Epithelial cell of proximal tubule (primary cell): ENCODE measurements at places on chromosomes 2 and 18. TPM values are rescaled to one million over a fixed set of nuclear protein-coding genes. Genes with fewer than 3 reads are reported as not detected.

DNA sequence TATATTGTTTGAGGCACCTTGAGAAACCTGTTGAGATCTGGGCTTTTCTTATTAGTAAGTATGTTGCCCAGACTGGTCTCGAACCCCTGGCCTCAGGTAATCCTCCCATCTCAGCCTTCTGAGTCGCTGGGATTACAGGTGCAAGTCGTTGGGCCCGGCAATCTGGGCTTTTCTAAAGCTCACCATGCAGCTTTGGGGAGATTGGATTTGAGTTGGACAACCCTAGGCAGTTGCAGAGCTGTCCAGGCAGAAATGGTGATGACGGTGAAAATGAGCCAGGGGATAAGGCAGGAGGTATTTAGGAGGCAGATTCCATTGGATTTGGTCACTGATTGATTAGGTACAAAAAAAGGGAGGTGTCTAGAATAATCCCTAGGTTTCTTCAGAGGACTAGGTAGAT is 16.2 kb downstream of the NEDD4L start:
- no peak for DNase-seq

DNA sequence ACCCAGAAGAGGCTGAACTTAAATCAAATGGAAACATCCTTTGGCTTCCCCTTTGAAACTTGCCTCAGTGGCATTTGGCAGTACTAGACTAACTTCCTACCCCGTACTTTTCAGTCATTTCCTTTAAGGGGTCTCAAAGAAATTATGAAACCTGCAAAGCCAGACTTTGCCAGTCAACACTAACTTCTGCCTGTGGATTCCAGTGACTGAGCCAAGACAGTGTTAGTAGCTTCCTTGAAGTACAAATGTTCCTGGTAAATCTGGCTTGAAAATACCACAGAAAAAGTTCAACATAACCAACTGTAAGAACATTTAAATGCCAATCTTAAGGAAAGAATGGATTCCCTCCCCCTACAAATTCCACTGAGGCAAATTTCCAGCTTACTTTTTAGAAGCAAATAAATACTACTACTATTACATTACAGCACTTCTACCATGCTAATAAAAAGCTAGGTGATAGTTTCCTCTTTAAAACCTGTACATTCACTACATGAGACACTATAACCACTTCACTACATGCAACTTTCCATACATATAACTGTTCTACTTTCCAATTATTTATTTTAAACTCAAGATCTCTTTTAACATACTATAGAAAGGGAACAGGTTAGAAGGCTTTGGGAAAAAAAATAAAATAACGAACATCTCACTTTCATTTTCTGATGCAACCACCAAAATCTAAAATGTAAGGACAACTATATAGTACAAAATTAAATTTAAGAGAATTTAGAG is 2.4 kb downstream of the PELI1 start:
- no peak for DNase-seq

DNA sequence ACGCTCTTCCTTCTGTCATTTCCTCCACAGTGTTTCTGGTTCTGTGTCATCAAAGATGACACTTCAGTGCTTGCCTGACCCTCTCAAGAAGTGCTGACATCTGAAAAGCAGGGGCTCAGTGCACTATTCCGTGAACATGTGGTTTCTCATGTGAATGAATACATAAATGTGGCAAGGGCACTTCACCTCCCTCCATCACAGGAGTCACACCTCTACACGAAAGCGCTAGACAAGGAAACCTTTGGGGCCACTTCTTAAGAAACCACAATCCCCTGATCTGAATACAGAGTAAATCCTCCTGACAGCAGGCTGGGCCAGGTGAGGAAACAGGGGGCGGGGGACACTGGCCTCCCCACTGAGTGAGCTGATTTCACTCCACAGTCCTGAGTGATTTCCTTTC is 145.8 kb upstream of the ACAA2 start:
- DNase-seq: no peak

NT5DC4 gene
- not detected in 2 replicates for total RNA-seq

DNA sequence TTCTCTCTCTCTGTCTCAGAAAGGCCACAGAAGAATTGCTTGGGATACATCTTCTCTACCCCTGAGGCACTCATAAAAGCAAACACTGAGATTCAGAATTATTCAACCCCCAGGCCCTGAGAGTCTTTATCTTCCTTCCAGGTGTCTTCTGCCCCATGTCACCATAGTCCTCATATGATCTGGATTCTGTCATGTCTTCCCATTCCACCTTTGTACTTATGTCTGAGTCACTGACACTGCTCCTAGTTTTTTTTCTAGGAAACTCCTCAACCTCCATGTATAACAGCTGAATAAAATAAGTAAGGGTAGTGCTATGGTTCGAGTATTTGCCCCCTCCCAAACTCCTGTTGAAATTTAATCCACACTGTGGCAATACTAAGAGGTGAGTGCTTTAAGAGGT is 11.6 kb downstream of the HIBCH start:
- no peak for DNase-seq

GRCh38 chr2:168416555-168416954 is 39.5 kb upstream of the CERS6 start:
- DNase-seq: no peak

RAD51AP2 gene
- total RNA-seq: not detected in 2 replicates

CUL3 gene
- total RNA-seq: 33.5 and 38.0 TPM in 2 replicates

CXCR4 gene
- total RNA-seq: 0.17 and 0.36 TPM in 2 replicates

CFAP53 gene
- total RNA-seq: 0.22 and 0.69 TPM in 2 replicates

ARHGAP15 gene
- total RNA-seq: not detected in 2 replicates

DNA sequence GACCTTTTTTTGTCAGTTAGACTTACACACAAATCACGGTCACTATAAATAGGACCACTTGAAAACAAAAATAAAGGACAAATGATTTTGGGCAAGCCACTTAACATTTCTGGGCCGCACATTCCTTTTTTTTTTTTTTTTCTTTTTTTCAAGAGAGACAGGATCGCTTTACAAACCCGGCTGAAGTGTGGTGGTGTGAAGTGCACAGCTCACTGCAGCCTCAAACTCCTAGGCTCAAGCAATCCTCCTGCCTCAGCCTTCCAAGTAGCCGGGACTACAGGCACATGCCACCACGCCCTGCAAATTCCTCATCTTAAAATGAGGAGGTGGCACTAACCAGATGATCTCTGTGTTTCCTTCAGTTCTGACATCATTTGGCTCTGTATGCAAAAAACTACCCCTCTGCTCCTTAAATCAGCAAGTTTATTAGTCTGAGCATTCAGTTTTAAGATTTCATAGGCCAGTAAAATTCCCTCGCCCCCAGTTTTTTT is 28.3 kb upstream of the MRO start:
- no peak for DNase-seq

DNA sequence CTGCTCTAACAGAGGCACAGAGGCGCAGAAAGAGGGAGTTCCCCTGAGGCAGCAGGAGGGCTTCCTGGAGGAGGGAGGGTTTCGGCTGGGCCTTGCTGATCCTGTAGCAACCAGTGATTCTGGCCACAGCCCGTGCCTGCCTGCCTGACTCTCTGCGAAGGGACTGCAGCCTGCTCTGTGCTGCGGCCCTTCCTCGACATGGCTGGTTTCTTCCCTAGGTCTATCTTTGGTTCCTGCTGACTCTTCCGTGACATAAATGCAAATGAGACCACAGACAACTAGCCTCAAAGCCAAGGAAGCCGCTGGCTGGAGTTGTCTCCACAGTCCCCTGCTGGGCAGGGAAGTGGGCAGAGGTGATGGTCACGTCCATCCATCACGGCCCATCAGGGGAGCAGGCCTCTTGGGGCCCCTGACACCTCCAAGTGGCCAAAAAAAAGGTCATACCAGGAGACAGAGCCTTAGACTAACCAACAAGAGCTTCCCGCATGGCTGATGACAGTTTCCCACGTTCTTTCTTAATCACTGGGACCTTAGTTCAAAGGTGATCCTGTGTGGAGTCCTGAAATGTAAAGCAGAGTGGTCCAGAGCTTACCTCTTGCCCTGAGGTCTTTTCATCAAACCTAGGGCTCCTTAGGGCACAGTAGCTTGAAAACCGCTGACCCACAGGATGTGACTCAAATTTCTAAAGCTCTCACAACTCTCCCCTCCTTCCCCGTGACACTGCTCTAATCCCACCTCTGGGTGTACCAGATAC is 55.3 kb downstream of the HS1BP3 start:
- no peak for DNase-seq

GRCh38 chr2:229118927-229119326 is 152.2 kb downstream of the PID1 start:
- no peak for DNase-seq

DNA sequence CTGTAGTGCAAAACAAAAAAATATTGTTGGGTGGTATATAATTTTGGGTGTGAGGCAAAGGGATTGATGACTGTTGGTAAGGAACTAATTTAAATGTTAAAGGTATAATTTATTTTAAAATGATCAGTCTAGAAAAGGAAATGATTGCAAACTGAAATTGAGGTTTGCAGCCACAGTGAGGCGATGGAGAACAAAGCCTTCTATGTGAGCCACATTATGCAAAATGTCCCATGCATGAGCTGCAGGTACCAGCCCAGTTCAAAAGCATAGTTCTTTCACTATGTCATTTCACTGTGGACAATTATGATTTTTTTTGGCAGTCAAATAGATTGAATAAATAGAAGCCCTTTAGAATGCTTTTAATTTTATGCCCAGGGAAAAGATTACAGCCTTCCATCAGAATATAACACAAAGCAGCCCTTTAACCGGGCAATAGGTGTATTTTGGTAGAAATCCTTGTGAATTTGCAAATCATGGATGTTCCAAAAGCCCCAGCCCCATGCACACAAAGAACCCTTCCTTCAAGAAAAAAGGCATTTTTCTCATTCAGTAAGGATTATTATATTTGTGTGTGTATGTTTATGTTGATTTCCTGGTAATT is 1.7 kb downstream of the MAP2 start:
- no peak for DNase-seq

DNA sequence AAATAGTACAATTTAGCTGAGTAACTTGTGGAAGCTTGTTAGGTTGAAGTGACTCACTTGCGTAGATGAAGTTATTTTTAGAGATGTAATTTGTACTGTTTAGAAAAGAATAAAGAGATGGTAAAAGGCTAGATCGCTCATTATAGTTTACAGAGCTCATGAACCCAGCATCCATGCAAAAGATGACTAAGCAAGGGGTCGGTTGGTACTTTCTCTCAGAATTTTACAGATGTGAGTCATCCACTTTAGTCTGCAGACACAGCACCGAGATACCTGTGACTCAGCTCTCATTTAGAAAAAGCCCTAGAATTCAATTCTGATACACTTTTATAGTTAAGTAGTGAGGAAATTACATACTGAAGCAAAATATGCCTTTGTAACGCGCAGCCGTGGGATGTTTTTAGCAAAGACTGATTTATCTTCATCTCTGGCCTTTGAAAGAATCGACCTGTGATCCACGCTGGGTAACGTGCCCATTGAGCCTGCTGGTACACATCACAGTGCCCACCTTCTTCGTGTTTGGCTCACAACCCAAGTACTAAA is 116.5 kb upstream of the FOSL2 start:
- peak; percentile 97 for DNase-seq

- DNase-seq: no peak
Observed at GRCh38 chr18:35511833-35512232, 14.1 kb upstream of the INO80C start.

PLB1 gene
- total RNA-seq: 1.2 and 2.1 TPM in 2 replicates

C2orf80 gene
- total RNA-seq: not detected in 2 replicates

DNA sequence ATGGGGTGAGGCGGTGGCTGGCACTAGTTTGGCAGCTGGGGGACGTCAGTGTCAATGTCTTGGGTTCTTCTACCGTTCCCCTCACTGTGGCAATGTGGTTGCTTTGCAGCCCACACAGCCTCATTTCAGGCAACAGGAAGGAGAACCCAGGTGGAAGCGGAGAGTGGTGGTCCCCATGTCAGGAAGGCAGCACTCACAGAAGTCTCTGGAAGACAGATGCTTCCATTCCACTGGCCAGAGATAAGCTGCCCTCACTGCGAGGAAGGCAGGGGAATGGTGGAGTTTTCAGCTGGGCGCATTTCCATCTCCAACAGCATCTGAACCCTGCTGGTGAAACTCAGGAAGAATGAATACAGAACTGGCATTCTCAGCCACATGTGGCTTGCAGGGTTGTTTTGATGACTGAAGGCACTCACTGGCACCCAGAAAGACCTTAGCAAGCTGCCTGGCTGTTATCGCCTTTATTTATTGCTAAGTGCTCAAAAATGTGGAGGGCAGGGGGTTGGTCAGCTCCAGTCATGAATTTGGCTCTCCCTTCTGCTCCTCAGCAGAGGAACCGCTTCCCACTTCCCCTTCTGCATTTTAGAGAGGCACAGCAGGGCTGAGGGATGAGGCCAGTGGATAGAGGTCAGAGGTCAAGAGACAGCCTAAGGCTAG is 19.4 kb downstream of the KCNIP3 start:
- DNase-seq: no peak

- DNase-seq: no peak
Observed at GRCh38 chr2:160941290-160941846, 218.9 kb upstream of the TANK start.

SPC25 gene
- 39.7 and 42.1 TPM in 2 replicates for total RNA-seq
